NCI-H1694 treated with DMSO at 0.1 percent for 48 hours (cell line): ENCODE measurements at places on chromosomes 7 and 10.

DNA sequence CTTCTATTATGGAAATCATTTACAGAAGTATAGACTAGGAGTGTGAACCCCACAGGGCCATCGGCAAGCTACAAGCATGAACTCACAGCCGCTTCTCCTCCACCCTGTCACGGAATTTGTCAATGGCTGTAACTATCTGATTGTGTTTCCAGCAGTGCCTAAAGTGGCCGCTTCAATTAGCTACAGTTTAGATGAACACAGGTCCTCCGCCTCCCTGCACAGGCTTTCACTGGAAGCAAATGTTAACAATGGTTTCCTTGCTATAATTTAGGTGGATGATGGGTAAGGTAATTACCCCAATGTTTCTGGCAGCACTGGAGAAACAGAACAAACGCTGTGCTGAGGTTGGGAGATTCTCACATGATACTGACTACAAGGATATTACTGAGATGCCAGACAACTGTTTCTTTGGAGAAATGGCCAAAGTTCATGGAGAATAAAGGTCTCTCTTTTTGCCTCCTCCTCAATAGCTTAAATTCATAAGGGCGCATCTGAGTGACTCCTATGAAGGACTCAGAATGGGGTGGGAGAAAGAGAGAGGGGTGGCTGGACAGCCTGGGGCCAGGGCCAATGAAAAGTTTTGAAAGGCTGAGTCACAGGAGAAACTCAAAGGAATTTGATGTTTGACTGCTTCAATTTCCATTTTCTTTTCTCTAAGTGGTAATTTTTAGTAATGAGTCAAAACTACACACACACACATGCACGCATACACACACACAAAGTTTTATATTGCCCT is 78.9 kb downstream of the SVIL start:
- DNase-seq, result no peak

DNA sequence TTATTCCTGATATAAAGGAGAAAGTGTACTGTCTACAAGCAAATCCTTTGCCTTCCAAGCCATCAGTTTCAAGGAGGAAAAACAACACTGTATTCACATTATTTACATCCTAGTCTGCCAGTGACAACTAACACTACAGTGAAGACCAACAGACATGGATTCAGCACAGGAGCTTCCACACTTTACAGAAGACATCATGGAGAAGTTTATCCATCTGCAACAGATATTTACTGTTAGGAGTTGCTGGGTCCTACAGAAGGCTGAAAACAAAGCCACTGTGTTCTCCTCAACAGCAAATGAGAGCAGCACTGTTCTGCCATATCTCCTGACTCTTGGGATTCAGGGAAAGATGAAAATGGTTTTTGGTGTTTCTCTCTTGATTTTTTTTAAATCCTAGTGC is 31.9 kb downstream of the NAPEPLD start:
- no peak for DNase-seq

- no peak for DNase-seq
These were observed 262.0 kb upstream of the ZMIZ1 start for GRCh38 chr10:78806681-78807221.

- DNase-seq, result no peak
These were observed 218.9 kb downstream of the KIAA1217 start for GRCh38 chr10:24427678-24428409.

GRCh38 chr7:6317797-6318438 is 45.5 kb upstream of the CYTH3 start:
- no peak for DNase-seq

DNA sequence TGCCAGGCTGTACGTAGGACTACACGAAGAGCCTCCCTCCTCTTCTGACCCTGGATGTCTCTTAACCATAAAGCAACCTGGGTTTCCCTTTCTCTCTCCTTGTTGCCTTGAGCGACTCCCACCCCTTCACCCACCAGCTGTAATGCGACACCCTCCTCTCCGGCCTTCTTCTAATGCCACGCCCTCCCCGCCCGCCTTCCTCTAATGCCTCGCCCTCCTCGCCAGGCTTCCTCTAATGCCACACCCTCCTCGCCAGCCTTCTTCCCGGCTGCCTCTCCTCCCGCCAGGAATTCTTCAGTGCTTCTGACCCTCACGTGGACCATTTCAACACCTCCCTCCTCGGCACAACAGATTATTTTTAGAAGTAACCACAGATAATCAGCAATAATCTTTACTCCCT is 348.5 kb upstream of the SHH start:
- no peak for DNase-seq

GRCh38 chr7:33831389-33832141 is 73.8 kb upstream of the BMPER start:
- DNase-seq, result no peak
